ENCODE measurements at places on chromosomes 2 and 18. TPM values are rescaled to one million over a fixed set of nuclear protein-coding genes. Genes with fewer than 3 reads are reported as not detected.

DNA sequence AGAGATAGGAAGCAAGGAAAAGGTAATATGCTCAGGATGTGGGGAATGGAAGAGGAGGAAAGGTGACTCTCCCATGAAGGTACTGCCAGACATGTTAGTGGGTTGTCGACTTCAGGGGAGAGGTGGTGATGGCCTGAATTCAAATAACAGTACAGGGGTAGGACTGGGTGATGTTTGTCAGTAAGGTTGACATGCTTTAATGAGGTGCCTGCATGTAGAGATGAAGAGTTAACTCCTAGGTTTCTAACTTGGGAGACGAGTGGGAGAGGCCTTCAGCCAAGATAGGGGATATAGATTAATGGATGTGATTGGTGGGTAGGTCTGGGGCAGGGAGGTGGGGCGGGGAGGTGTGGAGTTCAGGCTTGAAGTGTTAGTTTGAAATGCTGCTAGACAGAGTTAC lies 2.6 kb downstream of the NAPG start:
- H3K36me3 ChIP-seq = peaks cover 22% of the 10 kb centered on the region
- DNase-seq = no peak
- peak overlapping the region; percentile 1 for H3K4me3 ChIP-seq
- peaks cover 54% of the 10 kb centered on the region for H3K4me1 ChIP-seq
- no peak overlapping the region for H3K27ac ChIP-seq

Gene PSMD14
- 55.0 TPM for total RNA-seq

Gene FIGN
- total RNA-seq = not detected

DNA sequence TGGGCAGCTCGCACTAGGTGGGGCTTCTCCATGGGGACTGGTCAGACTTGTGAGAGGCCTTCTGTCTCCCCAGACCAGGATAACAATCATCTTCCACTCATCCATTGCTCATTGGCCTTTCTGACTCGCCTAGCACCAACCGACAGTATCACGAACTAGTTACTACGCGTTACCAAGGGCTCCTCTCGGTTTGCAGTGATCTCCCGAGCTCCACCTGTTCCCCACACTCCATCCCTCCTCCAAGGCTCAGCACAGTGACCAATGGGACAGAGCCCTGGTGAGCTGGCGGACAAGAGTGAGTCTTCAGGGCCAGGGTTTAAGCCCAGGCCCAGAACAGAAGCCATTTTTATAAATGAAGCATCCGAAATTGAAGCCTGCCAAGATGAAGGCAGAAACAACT lies 42.8 kb upstream of the SMAD7 start:
- H3K4me1 ChIP-seq = peaks cover 20% of the 10 kb centered on the region
- no peak for DNase-seq
- no peak overlapping the region for H3K27ac ChIP-seq
- no peaks in the 10 kb centered on the region for H3K27me3 ChIP-seq
- no peaks in the 10 kb centered on the region for H3K36me3 ChIP-seq
- no peak overlapping the region for H3K4me3 ChIP-seq

DNA sequence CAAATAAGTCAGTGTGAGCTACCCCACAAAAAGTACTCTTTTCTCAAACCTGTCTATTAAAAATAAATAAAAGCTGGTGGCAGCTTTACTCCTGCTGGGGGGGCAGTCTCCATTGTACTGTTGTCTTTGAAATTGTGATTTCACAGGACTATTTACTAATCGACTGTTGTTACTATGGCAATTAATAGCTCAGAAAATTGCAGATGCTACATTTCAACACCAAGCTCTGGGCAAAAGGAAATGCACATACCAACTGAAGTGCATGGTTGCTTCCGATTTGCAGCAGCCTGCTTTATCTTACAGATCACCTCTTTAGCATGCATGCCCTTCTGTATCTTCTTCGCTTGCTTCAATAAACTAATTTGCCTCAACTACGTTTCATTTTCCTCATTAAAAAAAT lies 117.6 kb upstream of the DAPL1 start:
- H3K36me3 ChIP-seq = no peaks in the 10 kb centered on the region
- H3K4me3 ChIP-seq = no peak overlapping the region
- H3K27ac ChIP-seq = no peak overlapping the region
- no peak for DNase-seq
- no peaks in the 10 kb centered on the region for H3K4me1 ChIP-seq

- DNase-seq = no peak
- H3K36me3 ChIP-seq = no peaks in the 10 kb centered on the region
- H3K4me3 ChIP-seq = no peak overlapping the region
- H3K27ac ChIP-seq = no peak overlapping the region
- no peaks in the 10 kb centered on the region for H3K4me1 ChIP-seq
Observed at GRCh38 chr2:224085246-224085645, 46.2 kb upstream of the SERPINE2 start.

Gene LAMA3
- not detected for total RNA-seq

Gene TLX2
- not detected for total RNA-seq

- DNase-seq = no peak
- H3K27me3 ChIP-seq = no peaks in the 10 kb centered on the region
- H3K4me1 ChIP-seq = peaks cover 10% of the 10 kb centered on the region
- no peak overlapping the region for H3K27ac ChIP-seq
- H3K36me3 ChIP-seq = peaks cover 7% of the 10 kb centered on the region
Observed at GRCh38 chr2:196088203-196088602, 19.6 kb upstream of the DNAH7 start.

GRCh38 chr2:9085353-9085752 lies 81.9 kb upstream of the MBOAT2 start:
- H3K27ac ChIP-seq = no peak overlapping the region
- peaks cover 5% of the 10 kb centered on the region for H3K27me3 ChIP-seq
- no peak for DNase-seq
- no peaks in the 10 kb centered on the region for H3K4me1 ChIP-seq
- no peaks in the 10 kb centered on the region for H3K36me3 ChIP-seq
- no peak overlapping the region for H3K4me3 ChIP-seq

- DNase-seq = no peak
- peaks cover 35% of the 10 kb centered on the region for H3K36me3 ChIP-seq
- H3K27me3 ChIP-seq = no peaks in the 10 kb centered on the region
- peak overlapping the region; percentile 99 for H3K27ac ChIP-seq
- peak overlapping the region; percentile 98 for H3K4me3 ChIP-seq
- peaks cover 61% of the 10 kb centered on the region for H3K4me1 ChIP-seq
Observed at GRCh38 chr2:186485576-186485870, 537 bp upstream of the ZC3H15 start.

Gene CIB4
- total RNA-seq = not detected

DNA sequence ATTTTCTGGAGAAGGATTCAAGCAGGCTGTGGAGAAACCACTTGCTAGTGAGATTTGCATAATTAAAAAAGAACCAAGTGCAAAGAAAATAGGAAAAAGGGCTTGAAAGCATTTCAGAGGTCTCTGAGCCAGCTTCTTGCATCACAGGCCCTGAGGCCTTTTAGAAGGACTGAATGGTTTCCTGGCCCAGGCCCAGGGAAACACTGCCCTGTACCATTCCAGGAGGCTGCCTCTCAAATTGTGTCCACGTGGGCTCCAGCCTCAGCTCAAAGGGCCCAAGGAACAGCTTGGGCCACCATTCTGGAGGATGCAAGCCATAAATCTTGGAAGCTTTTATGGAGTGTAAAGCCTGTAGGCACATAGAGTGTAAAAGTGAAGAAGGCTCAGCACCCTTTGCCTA lies 523.3 kb upstream of the VRK2 start:
- no peaks in the 10 kb centered on the region for H3K36me3 ChIP-seq
- no peaks in the 10 kb centered on the region for H3K27me3 ChIP-seq
- H3K4me3 ChIP-seq = no peak overlapping the region
- no peak overlapping the region for H3K27ac ChIP-seq

GRCh38 chr18:79905389-79905911 lies 46.0 kb downstream of the SLC66A2 start:
- H3K36me3 ChIP-seq = peaks cover 44% of the 10 kb centered on the region
- H3K4me3 ChIP-seq = no peak overlapping the region
- no peaks in the 10 kb centered on the region for H3K4me1 ChIP-seq

Gene CAPN14
- total RNA-seq = 3.3 TPM

DNA sequence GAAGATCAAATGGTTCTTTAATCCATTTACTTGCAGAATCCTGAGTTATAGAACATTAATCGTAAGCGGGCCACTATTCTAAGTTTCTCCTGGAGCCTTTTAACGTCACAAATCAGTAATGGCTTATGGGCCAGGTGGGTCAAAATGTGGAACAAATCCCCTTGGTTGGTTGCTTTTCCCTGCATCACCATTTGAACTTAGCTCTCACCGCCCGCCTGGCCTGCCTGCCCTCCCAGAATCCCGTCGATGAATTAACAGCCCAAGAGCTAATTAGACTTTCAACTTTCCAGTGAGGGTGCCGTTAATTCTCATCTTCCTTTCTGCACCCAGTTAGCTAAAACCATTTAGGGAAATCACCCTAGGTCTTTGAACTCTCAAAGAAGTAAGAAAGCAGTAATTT lies 205.5 kb downstream of the RNF152 start:
- H3K27ac ChIP-seq = no peak overlapping the region
- no peak overlapping the region for H3K4me3 ChIP-seq
- no peak for DNase-seq
- H3K27me3 ChIP-seq = no peaks in the 10 kb centered on the region
- H3K4me1 ChIP-seq = no peaks in the 10 kb centered on the region

Gene PLA2R1
- total RNA-seq = not detected

DNA sequence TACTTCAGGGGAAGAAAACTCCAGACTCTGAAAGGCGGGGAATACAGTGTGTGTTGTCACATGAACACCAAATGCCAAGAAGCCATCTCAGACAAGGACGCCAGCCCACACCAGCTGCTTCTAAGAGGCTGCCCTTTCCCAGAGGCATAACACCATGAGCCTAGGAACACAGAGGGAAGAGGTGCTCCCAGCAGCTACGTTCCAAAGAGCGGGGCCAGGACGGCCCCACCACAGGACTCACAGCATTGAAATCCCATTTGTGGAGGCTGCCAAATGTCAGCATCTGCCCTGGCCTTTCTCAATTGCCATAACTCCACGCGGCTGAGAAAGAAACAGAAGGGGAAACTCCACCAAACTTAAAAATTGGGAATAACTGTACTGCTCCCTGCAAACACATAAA lies 20.1 kb upstream of the ID2 start:
- no peaks in the 10 kb centered on the region for H3K36me3 ChIP-seq
- no peaks in the 10 kb centered on the region for H3K4me1 ChIP-seq
- no peak overlapping the region for H3K27ac ChIP-seq
- no peak overlapping the region for H3K4me3 ChIP-seq

DNA sequence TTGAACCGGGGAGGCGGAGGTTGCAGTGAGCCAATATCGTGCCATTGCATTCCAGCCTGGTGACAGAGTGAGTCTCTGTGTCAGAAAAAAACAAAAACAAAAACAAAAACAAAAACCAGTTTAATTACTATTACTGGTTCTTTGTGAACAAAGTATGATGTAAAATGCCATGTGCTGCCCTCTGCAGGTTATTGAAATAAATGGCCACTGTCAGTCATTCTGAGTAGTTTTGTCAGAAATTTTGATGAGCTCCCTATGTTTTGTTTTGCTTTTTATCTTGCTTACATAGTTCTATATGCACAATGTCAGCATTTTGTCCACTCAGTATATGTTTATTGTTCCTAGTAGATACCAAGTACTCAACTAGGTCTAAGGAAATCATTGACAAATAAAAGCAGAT lies 423.6 kb upstream of the CHST9 start:
- no peaks in the 10 kb centered on the region for H3K36me3 ChIP-seq
- no peak for DNase-seq
- H3K4me1 ChIP-seq = no peaks in the 10 kb centered on the region
- H3K27ac ChIP-seq = no peak overlapping the region

DNA sequence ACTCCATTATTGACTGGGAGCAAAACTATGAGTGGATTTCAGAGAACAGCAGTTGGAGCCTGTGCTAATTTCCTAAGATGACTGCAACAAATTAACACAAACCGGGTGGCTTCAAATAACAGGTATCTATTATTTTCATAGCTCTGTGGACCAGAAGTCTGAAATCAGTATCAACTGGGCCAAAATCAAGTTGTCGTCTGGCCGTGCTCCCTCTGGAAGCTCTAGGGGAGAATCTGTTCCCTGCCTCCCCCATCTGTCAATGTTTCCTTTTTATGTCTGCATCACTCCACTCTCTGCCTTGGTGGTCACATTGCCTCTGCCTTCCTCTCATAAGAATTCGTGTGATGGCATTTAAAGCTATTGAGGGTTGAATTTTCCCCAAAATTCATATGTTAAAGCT lies 269.8 kb downstream of the TMX3 start:
- H3K36me3 ChIP-seq = no peaks in the 10 kb centered on the region
- no peak overlapping the region for H3K4me3 ChIP-seq
- no peaks in the 10 kb centered on the region for H3K27me3 ChIP-seq
- no peak for DNase-seq
- H3K4me1 ChIP-seq = no peaks in the 10 kb centered on the region

Gene GPAT2
- total RNA-seq = 4.5 TPM

DNA sequence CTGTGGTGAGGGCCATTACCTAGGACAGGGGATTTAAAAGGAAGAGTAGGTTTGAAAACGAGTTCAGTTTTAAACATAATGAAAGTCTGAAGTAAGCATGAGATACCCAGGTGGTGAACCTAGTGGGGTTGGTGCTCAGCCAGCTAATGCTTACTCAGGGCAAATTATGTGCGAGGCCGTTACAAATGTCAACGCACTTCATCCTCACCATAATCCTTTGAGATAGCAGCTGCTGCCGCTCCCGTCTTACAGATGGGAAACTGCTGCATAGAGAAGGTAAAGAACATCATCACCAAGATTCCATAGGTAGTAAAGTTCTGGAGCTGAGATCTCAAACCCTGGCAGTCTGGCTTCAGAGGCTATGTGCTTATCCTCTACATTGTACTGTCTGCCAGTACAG lies 209.0 kb downstream of the DYM start:
- H3K4me1 ChIP-seq = no peaks in the 10 kb centered on the region
- peaks cover 67% of the 10 kb centered on the region for H3K36me3 ChIP-seq
- H3K27ac ChIP-seq = no peak overlapping the region
- DNase-seq = no peak
- no peak overlapping the region for H3K4me3 ChIP-seq
- H3K27me3 ChIP-seq = no peaks in the 10 kb centered on the region

DNA sequence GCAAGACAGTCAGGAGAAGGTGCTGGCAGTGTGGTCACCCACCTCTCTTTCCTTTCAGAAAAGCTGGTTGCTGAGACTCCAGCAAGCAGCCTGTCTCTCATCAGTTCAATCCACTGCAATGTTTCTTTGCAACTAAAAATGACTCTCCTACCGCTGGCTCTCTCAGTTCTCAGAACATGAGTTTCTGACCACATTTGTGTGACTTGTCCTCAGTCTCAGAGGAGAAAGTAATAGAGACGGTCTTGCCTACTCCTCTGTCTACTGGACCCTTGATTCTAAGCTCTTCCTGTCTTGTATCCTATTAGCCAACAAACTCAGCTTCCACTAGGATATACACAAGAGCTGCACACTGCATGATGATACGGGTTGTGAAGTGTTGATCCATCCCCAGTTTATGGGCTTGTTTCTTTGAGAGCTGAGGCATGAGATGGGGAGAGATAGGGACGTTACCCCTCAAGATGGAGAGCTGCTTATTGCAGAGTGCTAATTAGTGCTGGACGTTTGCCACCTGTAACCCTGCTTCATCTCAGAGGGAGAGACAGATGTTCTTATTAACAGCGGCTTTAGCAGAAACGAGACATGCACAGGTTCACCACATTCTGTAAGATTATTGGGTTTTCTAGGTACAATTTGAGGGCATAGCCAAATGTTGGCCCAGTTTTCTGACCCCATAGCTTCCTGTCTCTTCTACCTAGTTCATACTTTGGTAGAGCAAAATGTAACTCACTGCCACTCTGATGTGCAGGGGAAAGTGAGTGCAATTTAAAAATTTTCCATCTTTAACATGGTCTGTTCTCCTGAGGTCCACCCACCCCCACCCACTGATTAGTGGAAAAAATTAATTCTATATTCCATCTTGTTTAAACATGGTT lies 32.4 kb upstream of the YWHAQ start:
- H3K36me3 ChIP-seq = no peaks in the 10 kb centered on the region
- H3K27me3 ChIP-seq = no peaks in the 10 kb centered on the region
- no peak overlapping the region for H3K4me3 ChIP-seq
- H3K27ac ChIP-seq = no peak overlapping the region
- no peaks in the 10 kb centered on the region for H3K4me1 ChIP-seq

Gene CCBE1
- total RNA-seq = not detected

All from activated B cell treated with CpG ODN at 0.5 μM for 24 hours (primary cell).